NT2/D1 (cell line): ENCODE measurements at places on chromosomes 6 and 20.

- no peak for DNase-seq
Measured at GRCh38 chr6:3500262-3501014, 43.6 kb upstream of the SLC22A23 start.

GRCh38 chr6:126540161-126540560 lies 200.2 kb downstream of the CENPW start:
- DNase-seq = no peak

- no peak for DNase-seq
Measured at GRCh38 chr20:38890497-38890818, 35.8 kb upstream of the FAM83D start.

GRCh38 chr6:139657119-139657518 lies 282.7 kb upstream of the CITED2 start:
- DNase-seq = no peak

GRCh38 chr20:5548107-5548506 lies 202.1 kb upstream of the SHLD1 start:
- DNase-seq = no peak

DNA sequence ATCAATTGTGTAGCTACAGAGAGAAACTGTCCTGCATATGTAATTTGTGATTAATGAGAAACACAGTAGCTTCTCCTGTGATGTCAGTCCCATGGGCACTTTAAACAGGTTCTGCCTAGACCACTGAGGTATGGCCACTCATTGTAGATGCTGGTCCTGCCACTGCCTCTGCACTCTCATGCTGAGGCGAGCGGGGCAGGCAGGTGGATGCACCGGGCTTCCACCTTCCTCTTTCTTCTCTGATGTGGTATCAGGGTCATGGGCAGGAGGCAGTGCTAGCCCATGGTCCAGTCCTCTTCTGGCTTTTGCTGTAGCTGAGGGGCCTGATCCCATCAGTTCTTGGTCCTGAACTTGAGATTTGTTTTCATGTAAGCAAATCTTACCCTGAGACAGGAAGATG lies 58.7 kb downstream of the ADGB start:
- DNase-seq = no peak

DNA sequence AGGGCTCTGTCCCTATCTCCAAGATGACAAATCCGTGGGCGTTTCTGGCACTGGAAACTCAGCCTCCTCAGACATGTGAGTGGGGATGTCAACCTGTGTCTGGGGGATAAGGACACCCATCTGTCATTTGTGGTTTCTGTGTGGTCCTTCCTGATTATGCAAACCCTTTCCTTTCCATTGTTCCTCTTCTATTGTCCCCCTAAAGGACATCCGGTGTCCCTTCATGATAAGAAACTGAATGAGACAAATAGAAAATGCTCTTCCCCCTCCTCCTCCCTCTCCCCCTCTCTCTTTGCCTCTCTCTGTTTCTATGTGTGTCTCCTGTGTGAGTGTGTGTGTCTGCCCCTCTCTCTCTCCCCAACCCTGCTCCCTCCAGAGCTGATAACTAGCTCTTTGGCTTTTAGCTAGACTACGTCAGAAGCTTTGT lies 11.5 kb upstream of the GLP1R start:
- no peak for DNase-seq

DNA sequence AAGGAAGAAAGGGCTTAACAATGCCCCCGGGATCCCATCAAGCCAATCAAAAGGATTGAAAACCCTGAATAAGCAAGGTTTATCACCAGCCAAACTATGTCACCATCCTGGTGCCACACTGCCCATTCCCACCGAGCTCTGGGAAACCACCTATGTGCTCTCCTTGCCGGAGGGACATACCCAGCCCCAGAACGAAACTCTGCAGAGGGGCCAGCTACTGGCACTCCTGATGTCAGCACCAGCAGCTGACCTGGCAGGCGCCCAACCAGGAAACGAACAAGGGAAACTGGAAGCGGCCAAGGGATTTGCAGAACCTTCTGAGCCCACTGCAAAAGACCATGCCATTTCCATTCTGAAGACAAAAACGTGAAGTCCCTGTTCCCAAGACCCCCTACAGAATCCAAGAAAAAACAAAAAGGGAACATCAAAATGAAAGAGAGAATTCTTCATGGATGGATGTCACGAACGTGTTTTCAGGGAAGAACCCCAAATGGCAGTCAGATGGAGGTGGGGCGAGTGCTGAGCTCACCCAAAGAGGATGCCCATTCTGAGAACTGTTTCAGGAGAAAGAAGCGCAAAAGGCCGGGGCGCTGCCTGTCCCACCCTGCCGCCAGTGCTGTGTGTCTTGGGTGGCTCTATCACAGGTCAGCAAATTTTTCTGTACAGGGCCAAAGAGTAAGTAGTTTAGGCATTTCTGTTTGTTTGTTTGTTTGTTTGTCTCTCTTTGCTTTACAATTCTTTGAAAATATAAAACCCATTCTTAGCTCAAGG lies 305.2 kb downstream of the ESR1 start:
- DNase-seq = no peak

GRCh38 chr6:117677553-117678141 lies 2.4 kb downstream of the NUS1 start:
- DNase-seq = no peak

DNA sequence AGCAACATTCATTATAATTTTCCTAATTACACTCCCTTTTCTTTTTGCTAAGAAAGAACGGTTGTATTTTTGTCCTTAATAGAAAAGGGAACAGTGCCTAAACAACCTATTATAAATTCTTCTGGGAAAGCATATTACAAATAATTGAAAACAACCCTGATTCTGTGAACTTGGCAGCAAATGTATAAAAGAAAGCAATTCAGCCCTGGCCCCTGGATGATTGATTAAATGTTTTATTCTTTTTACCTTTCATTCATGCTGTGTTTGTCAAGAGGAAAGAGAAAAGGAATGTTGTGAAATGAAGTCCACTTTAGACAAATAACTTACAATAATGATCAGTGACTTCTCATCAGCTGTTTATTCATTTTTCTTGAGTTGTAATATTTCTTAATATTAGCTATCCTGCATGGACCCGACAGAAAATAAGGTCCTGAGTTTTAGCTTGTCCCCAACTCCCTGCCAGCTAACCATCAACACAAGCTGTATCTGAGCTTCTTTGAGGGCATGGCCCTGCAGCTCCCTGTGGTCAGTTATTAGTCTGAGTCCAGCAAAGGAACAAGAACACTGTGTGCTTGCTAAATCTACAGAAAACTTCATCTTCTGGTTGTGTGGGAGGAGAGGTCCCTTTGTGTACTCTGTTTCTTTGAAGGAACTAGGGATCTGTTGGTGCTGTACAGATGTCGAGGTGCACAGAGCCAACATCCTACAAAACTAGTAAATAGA lies 248.2 kb downstream of the LAMA2 start:
- no peak for DNase-seq

GRCh38 chr20:32497589-32498224 lies 87.4 kb downstream of the NOL4L start:
- DNase-seq = no peak

GRCh38 chr6:106213660-106214289 lies 111.8 kb downstream of the ATG5 start:
- DNase-seq = no peak

DNA sequence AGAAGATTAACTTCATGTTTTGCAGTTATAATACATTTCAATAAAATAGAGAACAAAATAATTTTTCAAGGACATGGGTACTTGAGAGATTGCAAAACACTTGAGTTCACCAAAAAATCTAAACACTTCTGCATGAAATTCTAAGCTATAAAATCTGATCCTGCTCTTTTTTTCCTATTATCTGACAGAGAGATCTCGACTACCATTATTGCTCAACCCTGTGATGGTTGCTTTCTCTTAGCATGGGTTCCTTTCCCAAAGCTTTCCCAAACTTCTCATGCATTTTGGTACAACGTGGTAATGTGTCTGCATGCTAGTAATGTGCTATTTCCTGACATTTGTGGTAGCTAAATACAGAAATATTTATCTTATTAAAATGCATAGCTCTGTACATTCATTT lies 1243.1 kb upstream of the ADGRB3 start:
- no peak for DNase-seq

DNA sequence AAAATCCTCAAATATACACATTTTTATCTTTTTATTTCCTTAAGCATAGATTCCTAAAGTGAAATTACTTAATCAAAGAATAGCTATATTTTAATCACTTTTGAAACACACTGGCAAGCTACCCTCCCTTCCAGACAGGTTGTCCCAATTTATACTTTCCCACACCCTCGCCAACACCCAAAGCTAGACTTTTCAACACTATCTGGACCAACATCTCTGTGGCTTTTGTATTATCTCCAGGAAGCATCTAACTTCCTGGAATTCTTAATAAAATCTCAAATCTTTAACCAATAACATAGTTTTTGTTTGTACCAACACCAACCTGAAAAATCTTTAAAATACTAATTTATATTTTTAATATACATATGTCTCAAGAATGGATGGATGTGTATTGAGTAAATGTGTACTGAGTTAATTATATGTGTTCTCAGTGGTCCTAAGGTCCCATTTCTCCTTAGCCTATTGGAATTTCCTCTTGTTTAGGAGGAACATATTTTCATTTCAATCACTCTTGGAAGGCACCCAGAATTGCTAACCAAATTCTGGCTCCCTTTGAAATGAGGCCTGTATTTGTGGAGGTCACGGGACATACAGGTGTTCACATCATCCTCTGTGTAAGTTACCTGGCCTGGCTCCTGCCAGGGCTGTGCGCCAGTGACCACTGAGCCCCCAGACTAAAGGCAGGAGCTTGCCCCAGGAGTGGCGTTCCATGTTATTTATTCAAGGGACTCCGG lies 17.4 kb upstream of the GFOD1 start:
- DNase-seq = no peak

DNA sequence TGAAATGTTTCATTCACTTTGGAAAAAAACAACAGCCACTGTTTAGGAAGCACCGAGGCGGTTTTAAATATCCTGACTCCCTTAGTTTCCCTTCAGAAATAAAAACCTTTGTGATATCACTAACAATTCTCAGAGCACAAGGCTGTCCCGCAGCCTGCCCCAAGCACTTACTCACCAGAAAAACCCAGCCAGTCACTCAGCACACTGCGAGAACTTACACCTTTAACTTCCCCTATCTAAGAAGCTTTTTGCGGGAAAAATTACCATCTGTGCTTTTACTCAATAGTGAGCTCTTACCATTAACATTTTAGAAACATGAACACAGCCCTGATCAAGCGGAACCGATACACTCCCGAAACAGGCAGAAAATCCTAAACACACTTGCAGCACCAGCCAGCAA lies 9.3 kb downstream of the ZBTB46 start:
- DNase-seq = no peak

GRCh38 chr6:34810936-34811632 lies 19.2 kb downstream of the BLTP3A start:
- no peak for DNase-seq

DNA sequence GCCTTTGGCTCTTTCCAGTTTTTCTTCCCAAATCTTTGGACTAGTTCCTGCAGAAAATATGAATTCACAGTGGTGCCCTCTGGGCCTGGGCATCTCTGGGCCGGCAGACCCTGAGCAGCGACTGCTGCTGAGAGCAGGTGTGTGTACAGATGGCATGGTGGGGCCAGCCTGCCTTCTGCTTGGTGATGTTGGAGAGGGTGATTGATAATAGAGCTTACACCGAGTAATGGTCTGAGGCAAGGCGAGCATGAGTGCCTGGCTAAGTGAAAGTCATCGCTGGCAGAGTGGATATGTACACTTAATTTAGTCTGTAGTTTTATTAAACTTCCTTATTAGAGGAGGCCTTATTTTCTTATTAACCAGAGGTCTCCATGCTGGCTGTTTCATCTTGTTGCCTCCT lies 156.9 kb downstream of the CDKAL1 start:
- DNase-seq = no peak

GRCh38 chr6:170091000-170091638 lies 199.8 kb downstream of the DLL1 start:
- no peak for DNase-seq

DNA sequence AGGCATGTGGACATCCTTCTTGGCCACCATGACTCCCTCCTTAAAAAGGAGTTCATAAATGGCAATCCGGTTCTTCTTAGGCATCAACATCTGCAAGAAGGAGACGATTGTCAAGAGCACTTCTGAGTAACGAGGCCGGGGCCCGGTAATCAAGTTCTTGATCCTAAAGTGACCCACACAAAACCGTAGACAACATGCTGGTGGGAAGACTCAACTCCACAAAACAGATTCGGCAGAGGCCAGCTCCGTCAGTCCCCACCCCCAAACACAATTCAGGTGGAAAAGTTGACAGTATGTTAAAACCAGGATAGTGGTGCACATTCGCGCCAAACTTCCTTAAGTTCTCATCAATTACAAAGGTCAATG lies 754 bp downstream of the RPS10 start:
- DNase-seq = no peak

DNA sequence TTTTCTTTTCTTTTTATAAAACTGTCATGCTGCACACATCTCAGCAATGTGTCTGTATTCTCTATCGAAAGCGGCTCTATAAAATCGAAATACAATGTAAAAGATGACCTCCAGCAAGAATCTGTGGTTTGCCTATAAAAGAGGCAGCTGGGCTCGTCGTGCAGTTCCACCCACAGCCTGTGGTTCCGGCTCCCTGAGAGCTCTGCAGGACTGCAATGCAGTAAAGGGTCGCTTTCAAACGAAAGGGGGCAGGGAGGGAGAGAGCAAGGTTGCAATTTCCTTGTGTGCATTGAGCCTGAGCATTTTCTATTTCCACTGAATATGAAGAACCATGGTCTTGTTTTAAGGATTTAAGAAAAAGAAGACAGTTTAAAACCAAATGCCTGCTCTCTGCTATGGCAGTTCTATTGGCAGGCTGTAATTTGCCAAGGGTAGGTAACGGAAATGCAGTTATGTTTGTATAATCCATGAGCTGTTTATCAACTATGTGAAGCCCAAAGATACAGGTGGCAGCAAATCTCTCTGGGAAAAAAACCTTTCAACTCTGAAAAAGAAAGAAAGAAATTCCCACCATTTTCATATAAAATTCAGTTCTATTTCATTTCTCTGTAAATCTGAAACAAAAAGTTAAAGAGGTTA lies 236.5 kb downstream of the HACE1 start:
- no peak for DNase-seq

DNA sequence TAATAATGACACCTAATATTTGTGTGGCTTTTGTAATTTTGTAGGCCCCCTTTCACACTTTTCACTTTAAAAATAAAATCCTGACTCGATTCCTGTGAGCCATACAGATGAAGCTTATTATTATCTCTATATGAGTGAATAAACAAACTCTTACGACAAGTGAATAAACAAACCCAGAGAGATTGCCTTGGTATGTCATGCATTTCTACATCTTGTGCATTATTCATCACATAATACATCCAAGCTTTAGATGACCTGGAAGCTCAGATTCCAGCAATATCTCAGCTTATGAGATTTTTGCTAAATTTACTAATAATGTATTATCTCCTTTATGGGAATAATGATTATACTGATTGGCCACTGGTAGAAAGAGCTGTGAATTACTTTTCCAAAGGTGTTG lies 248.2 kb downstream of the TBX18 start:
- no peak for DNase-seq

- no peak for DNase-seq
Measured at GRCh38 chr6:138987080-138987642, 892 bp downstream of the REPS1 start.

- DNase-seq = no peak
Measured at GRCh38 chr6:135701426-135701825, 150.1 kb upstream of the PDE7B start.
